ENCODE measurements at places on chromosomes 7 and 10.
A peak's percentile ranks its signal among the peaks of the same experiment; 100 is the strongest.

DNA sequence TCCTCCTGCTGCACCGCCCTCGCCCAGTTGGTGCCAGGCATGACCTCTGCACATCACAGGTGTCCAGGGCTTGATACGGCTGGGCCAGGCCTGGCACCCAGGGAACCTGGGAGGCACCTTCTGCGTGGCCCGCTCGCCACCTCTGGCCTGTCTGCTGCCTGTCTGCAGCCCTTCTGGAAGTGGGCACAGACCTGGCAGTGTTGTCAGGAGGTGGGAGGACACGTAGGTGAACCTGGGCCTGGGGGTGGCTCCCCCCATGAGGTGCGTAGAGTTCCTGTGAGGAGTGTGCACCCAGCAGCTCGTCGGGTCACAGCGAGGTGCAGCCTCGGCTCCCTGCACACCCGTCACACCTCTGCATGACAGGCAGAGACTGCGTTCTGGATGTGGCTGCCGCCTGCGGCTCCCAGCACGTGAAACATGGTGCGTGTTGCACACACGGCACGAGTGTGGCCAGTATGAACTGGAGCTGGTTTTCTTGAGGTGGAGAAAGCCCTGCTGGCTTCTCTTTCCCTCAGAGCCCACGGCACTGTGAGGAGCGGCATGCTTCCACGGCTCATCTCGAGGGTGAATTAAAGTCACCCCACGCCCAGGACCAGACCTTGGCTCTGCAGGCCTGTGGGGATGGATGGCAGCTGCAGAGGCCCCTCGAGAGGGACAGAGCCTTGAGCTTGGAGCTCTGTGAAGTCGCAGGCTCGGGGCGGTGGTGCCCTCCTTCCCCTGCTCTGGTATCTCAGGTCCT, 24.8 kb downstream of the INPP5A start:
- no peak for DNase-seq

- DNase-seq = no peak
These were observed 102.7 kb upstream of the TNRC18 start for GRCh38 chr7:5526100-5526905.

DNA sequence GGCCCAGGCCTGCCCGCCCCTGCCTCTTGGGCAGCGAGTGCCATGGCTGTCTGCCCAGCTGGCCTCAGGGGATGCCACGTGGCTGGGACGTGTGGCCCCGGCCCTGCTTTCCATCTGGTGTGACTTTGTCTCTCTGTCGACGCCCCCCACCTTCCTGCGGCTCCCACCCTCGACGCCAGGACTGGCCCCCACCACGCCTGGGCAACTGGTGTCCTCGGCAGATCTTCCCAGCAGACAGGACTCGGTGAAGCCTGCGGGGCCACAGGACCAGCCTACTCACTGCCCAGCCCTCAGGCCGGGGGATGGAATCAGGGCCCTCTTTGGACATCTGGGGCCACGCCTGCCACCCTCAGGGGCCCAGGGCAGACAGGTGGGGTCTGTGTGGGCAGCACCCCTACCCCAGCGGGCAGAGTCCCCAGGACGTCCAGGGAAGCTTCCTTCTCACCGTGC, 55.1 kb downstream of the UNCX start:
- DNase-seq = no peak

- no peak for DNase-seq
These were observed 51.3 kb downstream of the MALSU1 start for GRCh38 chr7:23350466-23350865.

DNA sequence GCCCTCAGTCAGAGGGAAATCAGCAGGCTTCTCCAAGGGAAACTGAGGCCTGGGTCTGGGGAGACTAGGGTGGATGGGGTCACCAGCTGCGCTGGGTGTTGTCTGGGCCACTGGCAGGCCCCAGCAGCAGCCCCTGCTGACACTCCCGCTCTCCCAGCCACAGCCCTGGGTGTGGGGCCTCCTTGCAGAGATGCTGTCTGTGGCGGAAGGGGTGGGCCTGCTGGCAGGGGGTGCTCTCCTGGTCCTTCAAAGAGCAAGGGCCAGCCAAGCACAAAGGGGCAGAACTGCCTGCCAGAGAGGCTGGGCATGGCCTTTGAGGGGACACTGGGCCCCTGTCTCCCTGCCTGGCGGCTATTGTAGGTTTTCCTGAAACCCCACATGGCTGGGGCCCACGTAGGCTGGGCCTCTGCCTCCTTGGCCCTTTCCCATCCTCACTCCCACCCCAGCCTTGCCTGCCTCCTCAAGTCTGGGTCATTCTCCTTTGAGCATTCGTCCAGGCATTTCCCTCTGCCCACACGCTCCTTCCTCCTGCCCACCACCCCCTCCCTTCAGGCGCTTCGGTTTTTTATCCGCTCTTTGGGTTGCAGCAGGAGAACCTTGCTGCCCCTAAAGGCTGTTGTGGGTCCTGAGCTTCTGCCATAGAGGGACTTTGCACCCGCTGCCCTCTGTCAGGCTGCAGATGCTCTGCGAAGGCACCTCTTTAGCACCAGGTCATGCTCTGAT, 9.1 kb downstream of the COL13A1 start:
- no peak for DNase-seq

DNA sequence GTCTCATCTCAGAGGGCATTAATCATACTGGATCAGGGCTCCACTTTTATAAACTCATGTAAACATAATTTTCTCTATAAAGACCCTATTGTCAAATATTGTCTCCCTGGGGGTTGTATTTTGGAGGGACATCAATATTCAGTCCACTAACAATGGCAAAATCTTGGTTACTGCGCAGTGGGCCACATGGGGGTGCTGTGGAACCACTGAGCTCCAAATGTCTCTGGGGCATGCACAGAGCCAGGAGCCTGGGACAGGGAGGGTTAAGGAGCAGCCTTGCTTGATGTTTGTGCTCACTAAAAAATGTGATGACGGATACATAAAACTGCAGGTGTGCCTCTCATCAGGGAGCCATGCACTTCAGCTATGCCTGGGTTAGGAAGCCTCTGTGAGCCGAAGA, 62.1 kb upstream of the PRSS58 start:
- DNase-seq = no peak

- DNase-seq = no peak
These were observed 49.4 kb downstream of the HK1 start for GRCh38 chr10:69327463-69328379.

DNA sequence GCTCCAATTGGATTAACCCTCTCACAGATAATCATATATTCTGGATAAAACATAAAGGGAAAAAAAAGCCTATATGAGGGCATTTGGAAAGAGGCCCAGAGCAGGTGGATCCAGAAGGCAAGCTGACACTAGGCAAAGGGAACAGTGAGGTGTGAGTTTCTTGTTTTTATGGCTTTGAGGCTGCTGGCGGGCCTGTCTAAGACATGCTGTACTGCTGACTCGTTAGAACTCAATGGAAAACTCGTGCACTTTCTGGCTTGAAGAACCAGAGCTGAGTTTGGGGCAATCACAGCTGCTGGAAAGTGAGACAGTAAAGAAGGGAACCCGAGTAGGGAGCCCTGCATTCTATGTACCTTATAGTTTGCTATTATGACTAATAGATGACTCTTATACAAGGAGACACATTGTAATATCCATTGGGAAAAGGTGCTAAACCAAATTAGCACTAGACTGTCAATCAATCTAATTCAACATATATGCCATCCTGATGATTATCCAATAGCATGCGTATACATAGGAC, 637.1 kb downstream of the GATA3 start:
- no peak for DNase-seq

DNA sequence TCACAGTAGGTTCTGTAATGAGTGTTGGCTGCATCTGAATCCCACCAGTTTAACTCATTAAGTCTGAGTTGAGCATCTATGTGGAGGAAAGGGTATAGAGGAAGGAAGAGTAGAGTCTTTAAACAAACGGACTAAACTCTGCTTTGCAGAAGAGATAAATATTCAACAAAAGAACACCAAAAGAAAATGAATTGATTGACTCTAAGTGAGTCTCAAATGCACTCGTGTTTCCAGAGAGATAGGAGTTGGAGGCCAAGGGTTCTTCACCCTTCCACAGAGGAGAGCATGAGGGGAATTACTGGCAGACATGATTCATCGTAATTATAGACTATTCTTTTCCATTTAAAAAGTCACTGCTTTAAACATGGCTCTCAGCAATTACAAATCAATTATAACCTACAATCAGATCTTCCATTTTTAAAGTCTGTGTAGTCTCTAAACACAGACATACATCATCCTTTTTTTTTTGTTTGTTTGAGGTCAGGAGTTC, 56.3 kb downstream of the PLPP4 start:
- DNase-seq = no peak

DNA sequence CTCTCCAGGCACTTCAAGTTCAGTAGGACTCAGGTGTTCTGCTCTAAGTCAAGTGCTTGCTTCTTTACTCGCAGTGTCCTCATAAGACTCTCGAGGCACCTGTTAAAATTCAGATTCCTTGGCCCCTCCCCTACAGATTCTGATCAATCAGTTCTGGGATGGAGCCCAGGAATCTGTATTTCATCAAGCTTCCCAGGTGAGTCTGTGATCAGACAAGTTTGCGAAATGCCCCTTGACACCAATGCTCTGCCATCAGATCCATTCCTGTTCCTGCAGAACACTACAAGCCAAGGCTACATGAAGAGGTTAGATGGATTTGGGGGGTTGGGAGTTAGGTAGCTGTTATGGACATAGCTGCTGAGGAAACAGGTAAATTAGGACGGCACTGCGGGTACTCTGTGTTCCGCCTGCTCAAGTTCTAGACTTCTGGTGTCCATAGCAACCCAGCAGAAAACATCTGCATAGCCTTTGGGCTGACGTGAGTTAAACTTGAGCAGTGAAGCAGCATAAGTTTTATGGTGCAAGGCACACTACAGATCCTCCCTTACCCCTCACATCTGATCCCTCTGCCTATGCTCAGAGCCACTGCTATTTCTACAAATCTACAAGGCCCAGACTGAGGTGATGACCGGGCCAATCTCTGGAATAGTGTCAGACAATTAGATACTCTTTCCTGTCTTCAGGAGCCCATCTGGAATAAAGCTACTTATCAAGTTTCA, 6.8 kb upstream of the NCOA4 start:
- no peak for DNase-seq

DNA sequence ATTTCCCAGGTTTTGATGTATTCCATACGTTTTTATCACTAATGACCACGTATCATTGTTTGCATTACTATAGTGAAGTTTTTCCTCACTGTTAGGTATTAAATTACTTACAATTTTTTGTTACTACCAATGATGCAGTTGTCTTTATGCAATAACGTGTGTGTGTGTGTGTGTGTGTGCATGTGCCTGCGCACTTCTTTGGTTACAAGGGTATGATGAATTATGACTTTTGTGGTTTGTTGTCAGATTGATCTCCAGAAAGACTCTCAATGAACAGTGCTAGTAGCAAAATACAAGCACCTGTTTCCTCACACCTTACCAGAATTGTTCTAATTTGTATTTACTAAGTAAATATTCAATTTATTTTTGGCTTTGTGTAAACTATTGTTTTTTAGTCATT, 51.5 kb downstream of the MCMBP start:
- no peak for DNase-seq

- DNase-seq = no peak
These were observed 123.1 kb upstream of the HPS1 start for GRCh38 chr10:98569853-98570252.

DNA sequence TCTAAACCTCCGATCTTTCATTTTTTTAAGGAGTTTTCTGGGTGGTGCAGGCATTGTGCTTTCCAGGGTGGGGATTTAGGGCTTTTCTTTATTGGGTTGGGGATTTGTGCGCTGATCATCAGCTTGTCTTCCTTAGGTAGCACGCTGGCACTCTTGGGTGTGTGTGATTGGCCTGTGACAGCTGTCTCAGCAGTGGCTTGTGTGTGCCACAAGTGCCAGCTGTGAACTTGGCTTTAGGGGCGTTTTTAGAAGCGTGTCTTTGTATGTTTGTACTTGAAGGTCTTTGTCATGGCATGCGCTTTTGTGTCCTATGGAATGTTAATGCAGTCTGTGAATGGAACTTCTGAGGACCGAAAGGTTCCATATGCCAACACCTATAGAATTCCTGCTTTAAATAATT, 788 bp downstream of the AKAP9 start:
- no peak for DNase-seq

GRCh38 chr7:137727413-137727812, 119.4 kb downstream of the DGKI start:
- no peak for DNase-seq

GRCh38 chr7:1368682-1369571, 90.3 kb downstream of the MICALL2 start:
- DNase-seq = peak; percentile 58

DNA sequence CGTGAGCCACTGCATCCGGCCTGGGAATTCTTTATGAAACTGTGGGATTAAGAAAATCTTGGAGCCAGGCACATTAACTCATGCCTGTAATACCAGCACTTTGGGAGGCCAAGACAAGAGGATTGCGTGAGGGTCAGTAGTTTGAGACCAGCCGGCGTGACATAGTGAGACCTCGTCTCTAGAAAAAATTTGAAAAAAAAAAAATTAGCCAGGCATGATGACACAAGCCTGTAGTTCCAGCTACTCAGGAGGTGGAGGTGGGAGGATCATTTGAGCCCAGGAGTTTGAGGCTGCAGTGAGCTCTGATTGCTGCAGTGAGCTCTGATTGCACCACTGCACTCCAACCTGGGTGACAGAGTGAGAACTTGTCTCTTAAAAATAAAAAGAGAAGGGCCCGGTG, 69.8 kb downstream of the SUGCT start:
- no peak for DNase-seq

DNA sequence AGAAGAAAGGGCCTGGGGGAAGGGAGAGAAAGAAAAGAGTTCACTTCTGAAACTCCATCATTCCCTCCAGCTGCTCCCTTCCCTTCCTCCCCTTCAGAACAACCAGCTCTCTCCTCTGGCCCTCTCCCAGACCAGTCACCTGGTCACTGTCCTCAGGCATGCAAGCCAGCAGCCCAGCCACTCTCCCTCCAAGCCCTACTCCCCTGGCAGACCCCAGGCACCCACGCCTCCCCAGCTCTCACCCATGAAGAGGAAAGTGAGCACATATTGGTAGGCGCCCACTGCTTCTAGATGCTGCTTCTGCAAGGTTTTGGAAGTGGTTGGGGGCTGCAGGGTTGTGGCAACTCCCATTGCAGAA, 353 bp downstream of the MOGAT3 start:
- no peak for DNase-seq

DNA sequence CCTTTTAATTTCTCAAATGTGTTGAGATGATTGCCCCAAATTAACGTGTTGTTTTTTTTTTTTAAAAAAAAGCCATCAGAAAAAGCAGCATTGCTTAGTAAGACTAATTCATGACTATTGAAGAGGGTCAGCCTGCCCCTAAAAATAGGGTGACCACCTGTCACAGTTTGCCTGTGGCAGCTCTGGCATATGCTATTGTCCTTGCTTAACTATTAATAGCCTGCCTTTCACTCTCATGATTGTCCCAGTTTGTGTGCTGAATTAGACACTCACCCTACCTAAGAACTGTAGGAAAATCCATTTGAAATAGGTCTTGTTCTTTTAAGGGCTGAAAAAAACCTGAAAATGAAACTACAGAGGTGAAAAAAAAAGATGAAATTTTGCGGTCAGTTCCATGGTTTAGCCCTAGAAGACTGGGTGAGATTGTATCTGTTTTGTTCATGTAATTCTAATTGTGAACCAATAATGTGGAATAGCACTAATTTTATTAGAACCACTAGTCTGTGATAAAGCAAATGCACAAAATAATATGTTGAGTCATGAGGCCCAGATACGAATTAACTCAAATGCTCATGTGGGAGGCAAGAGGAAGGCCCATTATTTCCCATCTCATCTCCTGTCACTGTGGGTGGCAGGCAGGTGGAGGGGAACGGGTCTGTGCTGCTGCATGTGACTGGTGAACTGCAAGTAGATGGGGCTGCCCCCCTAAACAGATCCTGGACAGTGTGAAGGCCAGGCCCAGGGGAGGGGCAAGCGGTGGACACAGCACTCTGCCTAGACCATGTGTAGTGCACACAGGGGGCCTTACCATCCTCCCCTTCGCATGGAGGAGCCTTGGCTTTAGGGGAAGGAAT, 265.4 kb upstream of the NFE2L3 start:
- DNase-seq = no peak

GRCh38 chr10:110821508-110821907, 50.2 kb upstream of the PDCD4 start:
- DNase-seq = no peak
